Fibroblast of lung (primary cell): ENCODE measurements at places on chromosomes 4 and X.
A peak's percentile ranks its signal among the peaks of the same experiment; 100 is the strongest.

DNA sequence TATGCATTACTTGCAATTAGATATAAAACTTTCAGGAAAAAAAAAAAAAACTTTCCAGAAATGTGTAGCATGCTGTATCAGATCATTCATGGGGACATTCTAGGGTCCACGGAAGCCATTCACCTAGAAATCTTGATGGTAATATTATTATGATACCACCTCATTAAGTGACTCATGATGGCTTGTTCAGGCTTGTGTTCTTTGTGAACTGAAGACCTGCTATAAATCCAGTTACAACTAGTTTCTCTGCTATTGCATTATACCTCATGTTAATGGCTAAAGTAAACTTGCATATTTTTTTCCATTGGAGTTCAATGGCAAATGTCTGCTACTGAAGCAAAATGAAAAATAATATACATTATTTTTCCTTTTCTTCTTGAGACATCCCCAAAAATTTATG is 35.3 kb upstream of the PTPN13 start:
- DNase-seq, result no peak

DNA sequence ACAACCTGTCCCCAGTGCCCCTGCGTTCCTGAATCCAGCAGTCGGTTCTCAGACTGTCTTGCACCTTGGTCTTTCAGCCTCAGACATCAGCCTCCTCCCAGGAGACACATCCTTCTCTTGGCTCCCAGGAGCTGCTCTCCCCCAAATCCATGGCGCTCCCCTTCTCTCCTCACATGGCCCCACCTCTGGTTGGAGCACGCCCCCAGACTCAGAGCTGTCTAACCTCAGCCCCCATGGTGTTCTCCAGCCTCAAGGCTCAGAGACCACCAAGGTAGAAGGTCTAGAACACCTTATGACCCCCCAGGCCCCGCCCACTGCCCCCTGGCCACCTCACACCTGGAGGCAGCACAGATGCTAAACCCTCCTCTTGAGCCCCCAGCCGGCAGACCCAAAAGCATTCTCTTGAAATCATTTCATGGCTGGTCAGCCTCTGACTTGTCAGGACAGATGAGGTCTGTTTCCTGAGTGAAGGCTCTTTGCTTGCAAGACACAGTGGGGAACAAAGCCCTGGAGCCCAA is 47.9 kb downstream of the ADRA2C start:
- no peak for DNase-seq

DNA sequence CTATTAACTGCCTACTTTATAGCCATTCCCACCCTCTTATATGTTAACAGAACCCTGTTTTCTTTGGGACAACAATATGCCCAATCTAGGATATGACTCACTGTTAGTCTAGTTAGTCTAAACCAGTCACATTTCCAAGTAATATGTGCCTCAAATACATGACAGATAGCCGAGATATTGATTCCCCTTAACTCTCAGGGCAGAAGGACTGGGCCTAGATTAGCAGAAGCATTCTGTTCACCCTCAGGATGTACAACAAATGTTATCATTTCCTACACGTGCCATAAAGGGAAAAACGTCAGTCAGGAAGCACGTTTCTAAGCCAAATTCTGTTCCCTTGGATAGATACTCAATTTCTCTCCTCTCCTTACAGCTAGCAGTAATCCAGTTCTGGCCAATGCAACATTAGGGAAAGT is 114.1 kb downstream of the SLC10A7 start:
- DNase-seq, result peak; percentile 11

- no peak for DNase-seq
Observed at GRCh38 chr4:140642674-140643437, 74.1 kb upstream of the UCP1 start.

DNA sequence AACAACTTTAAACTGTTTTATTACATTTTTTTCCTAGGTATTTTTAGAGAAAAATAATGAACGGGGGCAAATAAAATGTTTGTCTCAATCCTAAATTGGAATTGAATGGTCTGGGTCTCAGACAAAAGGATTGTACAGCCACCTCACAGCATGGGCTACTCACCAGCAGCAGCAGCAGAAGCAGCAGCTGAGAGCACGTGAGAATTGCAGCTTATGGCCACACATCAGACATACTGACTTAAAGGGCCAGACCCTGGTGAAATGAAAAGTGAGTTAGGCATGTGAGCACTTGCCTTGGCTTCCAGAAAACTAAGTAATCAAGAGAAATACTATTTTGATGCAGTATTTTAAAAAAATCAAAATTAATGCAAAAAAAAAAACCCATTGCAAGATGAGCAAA is 56.6 kb downstream of the AASDH start:
- peak; percentile 33 for DNase-seq
